ENCODE measurements at places on chromosomes 3 and 15. TPM values are rescaled to one million over a fixed set of nuclear protein-coding genes. Genes with fewer than 3 reads are reported as not detected.

- DNase-seq: no peak
These were observed 32.6 kb upstream of the RAB11A start for GRCh38 chr15:65836665-65837064.

DNA sequence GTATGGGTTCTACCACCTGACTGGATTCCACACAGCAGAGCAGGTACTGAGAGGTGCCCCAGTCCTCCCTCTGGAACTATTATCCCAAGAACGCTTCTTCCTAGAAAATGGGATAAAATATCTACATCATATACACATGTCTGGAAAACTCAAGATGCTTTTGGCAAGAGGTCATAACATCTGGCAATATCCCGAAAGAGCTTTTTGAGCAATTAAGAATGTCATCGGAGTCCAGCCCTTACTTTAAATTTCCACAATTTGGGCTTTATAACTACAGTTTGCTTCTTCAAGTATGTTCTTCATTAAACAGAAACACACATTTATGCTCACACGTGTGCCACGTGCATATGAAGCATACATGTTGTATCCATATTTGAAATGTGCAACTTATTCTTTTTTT is 365.9 kb upstream of the THBS1 start:
- peak; percentile 95 for DNase-seq

Gene PCSK6
- 20.9 TPM for total RNA-seq

Gene FAM81A
- total RNA-seq: 0.39 TPM

GRCh38 chr3:106299300-106300098 is 430.7 kb upstream of the CBLB start:
- no peak for DNase-seq

DNA sequence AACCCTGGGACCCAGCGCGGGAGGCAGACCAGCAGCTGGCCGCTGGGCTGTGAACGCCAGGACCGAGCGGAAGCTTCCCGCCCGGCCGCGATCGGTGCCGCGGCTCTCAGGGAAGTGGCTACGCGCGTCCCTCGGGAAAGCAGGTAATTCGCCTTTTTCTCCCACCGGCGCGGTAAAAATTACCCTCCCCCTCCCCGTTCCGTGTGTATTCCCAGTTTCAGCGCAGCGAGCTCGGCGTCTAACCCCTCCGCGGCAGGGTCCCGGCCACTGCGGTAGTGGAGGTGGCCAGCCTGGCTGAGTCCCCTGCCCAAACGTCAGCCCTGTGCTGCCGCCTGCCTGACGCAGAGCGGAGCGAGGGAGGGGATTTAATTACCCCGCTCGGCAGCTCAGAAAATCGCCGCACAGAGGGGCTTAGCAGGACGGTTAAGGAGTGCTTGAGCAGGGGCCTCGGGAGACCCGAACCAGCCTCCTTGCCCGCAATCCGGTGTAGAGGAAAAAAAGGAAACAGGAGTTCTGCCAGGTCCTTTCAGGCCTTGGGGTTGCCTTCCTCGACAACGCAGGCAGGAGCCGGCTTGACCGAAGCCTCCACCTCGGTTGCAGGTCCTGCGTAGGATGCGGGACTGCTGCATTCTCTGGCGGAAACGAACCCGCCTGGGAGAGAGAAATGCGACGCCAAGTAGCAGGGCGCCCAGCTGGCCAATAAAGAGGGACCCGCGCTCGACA is 2.9 kb downstream of the GATA2 start:
- no peak for DNase-seq

Gene GPR62
- total RNA-seq: 0.20 TPM

Gene OR5K2
- total RNA-seq: not detected

- no peak for DNase-seq
These were observed 70.2 kb downstream of the CLDN1 start for GRCh38 chr3:190252080-190252479.

DNA sequence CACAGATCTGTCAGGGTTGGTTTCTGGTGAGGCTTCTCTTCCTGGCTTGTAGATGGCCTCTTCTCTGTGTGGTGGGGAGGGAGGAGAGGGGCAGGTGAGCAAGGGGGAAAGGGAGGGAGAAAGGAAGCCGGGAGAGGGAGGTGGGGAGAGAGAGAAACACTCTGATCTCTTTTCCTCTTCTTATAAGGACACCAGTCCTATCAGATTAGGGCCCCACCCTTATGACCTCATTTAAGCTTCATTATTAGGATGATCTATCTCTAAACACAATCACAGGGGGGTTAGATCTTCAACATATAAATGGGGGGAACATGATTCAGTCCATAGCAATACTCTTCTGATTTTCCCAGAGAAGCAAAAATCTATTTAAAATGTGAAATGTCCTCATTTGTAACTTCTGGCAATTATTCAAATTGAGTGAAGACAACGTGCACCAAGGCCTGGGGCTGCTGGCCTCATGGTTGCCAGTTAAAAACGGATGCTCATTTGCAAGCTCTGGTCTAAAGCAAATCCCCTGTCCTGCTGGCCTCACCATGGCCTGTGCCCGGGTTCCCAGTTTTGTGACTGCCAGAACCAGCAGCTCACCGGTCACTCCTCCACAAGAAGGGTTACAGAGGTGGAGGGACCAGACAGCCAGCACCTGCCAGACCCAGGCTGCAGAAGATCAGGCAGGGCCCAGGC is 8.3 kb downstream of the POMGNT2 start:
- DNase-seq: no peak

Gene GPR87
- total RNA-seq: 13.3 TPM

DNA sequence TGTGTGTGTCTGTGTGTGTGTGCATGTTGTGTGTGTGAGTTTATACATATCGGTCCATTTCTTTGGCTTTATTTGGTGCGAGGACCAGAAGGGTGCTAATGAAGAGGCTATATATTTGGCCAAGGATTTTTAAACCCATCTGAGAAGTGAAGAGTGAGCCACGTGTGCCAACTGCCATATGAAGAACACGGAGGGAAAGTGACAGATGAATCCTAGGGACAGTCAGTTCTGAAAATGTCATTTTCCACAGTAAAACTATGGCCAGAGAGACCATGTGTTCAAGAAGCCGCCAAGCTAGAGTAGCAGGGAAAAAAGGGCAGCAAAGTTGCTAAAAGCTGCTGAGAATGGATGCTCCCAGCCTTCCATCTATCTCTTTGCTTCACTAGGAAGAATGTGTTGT is 297.3 kb upstream of the LMCD1 start:
- no peak for DNase-seq

Gene LCTL
- not detected for total RNA-seq

Gene WDR5B
- 4.4 TPM for total RNA-seq

- peak; percentile 17 for DNase-seq
These were observed 68.2 kb upstream of the VGLL4 start for GRCh38 chr3:11711876-11712275.

Gene LMAN1L
- 0.20 TPM for total RNA-seq

Gene PATL2
- total RNA-seq: 0.79 TPM

DNA sequence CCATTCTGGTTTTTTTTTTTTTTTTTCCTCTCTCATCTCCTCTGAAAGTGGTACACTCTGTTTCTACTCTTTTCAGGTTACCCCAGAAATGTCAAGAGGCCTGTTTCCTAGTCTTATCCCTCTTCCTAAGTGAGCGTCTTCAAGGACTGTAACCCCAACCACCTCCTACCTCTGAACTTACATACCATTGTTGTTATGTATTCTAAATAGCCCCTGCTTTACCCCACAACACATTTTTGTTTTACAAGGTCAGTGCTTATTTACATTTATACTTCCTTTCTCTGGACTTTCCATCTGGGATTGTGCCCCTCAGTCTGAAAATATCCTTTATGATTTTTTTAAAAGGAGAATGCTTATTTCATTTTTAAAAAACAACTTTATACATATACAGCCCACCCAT is 38.8 kb downstream of the PTH1R start:
- no peak for DNase-seq

Gene REC114
- not detected for total RNA-seq

- DNase-seq: no peak
These were observed 496.6 kb downstream of the FHIT start for GRCh38 chr3:60754617-60755016.

GRCh38 chr3:167187221-167187620 is 192.9 kb downstream of the ZBBX start:
- no peak for DNase-seq

DNA sequence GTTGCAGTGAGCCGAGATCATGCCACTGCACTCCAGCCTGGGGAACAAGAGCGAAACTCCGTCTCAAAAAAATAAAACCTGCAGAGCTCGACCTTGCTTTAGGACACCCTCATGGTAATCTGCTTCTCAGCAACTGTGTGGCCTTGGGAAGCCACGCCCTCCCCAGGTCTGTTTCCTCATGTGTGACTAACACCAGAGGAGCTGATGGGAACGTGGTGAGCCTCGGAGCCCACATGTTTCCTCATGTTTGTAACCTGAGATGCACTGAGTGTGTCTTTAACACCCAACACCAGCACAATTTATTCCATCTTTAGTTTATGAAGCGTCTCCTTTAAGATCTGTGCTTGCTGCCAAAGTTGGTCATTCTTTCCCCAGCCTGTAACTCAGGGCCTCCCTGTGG is 142.8 kb downstream of the OCA2 start:
- DNase-seq: no peak

Gene AADACL2
- 21.6 TPM for total RNA-seq

GRCh38 chr3:34078418-34078817 is 280.0 kb downstream of the PDCD6IP start:
- no peak for DNase-seq

Gene RNF123
- 18.6 TPM for total RNA-seq

Gene TTC21A
- 4.3 TPM for total RNA-seq

Gene LTK
- total RNA-seq: 0.69 TPM

- no peak for DNase-seq
These were observed 336.7 kb upstream of the WNT5A start for GRCh38 chr3:55823829-55824228.

DNA sequence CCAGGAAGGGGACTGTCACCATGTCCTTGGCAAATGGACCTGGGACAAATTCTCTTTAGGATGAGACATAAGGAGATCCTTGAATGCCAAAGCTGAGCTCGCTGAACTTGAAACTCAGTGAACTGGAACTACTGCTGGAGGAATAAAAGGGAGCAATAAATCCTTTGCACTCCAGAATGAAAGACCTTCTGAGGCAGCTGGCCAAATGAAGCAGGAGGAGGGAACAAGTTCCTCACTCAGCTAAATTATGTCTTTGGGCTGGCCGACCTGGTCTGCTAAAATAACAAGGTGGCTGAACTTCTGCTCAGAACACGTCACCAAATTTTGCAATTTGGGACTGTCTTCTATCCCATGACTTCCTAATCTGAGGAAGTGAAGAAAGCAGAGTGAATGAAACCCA is 314.7 kb downstream of the LPP start:
- no peak for DNase-seq

DNA sequence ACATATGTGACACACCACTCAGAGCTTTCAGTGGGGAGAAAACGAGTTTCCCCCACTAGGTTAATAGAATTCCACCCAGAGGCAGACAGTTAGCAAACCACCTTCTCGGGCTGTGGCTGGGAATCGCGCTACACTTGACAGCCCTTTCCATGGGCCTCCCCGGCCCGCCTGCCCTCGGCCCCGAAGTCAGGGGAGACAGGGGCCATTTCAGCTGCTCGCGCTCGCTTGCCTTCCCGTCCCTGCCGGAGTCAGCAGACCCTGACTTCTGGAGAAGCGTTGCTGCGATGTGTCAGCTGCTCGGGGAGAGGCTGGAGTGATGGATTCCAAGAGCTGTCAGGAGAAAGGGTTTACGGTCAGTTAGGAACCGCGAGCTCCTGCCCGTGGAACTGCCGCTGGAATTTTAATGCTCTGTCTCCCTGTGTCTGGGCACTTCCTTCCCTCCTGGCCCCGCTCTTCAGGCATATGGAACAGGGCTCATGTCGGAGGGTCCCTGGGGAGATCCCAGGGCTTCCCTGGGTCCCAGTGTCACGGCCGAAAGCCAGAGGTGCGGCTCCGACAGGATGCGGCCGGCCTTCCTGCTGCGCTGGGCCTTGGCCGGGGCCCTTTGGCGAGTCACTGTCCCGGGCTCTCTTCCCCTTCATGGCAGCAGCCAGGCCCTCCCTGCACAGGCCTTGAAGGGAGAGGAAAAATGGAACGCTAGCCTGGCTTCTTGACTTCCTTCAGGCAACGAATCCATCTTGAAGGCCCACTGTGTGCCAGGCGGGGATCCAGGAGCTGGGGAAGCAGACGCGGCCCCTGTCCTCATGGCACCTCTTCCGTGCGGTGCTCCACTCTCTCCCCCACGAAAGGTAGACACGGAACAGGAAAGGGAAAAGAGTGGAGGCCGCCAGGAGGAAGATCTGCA is 38.4 kb upstream of the VPS8 start:
- peak; percentile 40 for DNase-seq

DNA sequence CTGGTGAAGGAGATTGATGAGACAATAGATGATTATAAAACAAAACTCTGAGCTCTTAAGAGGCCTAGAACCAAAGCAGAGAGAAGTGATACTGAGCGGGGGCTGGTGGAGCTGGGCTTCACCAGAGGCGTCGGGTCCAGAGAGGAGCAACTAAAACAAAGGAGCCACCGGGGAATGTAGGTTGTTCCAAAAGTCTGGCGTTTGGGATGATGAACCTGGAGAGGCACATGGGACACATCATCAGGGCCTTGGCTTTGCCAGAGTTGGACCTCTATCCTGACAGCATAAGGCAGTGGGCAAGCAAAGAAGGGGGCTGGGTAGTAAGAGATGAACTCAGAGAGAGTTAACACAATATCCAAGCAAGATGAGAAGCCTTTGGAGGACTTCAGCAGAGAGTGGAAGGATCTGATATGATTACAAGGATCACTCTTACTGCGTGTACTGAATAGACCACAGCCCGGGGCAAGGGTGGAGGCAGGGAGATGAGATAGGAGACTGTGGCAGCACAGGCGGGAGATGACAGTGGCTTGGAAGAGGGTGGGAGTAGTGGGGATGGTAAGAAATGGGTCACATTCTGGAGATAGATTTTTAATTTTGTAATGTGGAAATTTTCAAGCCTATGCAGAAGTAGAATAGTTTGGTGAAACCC is 36.0 kb upstream of the RASA2 start:
- no peak for DNase-seq

DNA sequence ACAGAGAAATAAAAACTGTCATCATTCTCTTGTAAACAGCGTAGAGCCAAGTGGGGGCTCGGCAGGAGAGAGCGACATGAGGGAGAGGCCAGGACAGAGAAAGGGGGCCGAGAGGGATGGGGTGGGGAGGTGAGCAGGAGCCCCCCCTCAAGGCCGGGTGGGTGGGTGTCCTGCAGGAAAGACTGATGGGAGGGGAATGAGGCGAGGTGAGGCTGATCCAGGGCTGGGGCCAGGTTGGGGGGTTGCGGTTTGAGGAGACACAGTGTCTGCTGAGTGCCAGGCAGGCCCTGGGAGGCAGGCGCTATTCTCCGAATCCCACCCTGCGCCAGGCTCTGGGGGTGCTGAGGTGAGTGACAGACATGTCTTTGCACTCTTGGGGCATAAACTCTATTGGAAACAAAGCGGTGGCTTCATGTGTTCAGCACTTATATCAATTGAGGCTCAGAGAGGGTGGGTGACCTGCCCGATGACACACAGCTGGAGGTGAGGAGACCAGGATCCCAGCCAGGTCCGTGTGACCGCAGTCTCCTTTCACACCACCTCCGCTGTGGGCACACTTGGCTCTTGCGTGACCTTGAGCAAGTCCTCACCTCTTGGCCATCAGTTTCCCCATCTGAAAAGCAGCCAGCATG is 19.6 kb upstream of the CSPG4 start:
- no peak for DNase-seq

DNA sequence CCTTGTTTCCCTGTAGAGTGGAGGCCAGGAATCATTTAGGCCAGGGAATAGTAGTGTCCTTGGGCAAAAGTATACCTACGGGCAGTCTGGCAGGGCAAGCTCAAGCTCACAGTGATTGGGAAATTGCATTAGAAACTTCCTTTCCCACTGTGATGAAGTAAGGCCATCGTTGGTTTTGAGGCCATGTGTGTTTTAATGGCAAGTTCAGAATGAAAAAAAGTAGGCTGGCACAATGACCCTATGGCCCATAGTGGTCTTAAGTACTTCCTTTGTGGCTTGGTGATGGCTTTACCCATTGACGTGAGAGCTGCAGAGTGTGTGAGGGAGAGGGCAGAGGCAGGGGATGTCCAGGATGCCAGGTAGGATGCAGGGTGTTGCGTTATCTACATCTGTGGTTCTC is 28.8 kb downstream of the LIMD1 start:
- no peak for DNase-seq

Measured in skin of body (tissue), 3 donors.